ENCODE measurements at places on chromosomes 16 and 17. TPM values are rescaled to one million over a fixed set of nuclear protein-coding genes. Genes with fewer than 3 reads are reported as not detected.

DNA sequence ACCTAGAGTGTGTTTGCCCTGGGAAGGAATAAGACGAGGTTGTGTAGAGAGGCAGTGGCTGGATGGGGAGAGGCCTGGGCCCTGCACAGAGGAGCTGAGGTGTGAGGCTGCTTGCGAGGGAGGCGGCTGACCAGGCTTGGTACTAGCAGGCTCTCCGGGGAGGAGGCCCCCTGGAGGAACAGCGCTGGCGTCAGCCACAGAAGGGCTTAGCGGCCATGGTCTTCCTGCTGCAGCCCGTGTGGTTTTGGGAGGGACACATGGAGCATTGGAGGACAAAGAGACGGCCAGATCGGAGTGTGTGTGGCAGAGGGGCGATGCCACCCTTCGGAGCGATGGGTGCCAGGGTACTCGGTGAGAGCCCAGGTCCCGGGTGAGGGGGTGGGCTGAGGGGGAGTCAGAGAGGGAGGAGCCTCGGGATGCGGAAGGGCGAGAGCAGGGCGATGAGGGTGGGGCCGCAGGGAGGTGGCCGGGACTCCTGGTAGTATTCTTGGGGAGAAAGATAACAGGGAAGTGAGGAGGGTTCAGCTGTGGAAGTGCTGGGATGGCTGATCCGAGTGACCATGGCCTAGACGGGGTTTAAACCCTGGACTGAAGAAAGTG, 8.3 kb downstream of the BANP start:
- no peak for DNase-seq
- no peaks in the 10 kb centered on the region for H3K36me3 ChIP-seq
- no peaks in the 10 kb centered on the region for H3K27me3 ChIP-seq

Gene CCL4
- total RNA-seq, result 8.8 TPM

DNA sequence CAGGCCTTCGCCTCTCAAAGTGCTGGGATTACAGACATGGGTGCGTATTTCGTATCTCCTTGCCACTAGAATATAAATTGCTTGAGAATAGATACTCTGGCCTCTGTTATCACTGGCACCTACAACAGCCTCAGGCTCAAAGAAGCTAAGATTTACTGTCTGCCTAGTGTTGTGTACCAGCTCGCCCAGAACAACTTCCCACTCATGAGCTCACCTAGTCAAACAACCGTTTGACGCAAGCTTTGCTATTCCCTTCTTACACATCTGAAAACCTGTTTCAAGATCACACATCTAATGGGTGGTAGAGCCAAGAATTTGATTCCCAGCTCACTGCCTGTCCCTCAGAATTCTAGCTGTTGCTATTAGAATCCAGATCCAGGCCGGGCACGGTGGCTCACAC, 24.4 kb downstream of the MIS12 start:
- H3K27me3 ChIP-seq, result no peaks in the 10 kb centered on the region
- no peak overlapping the region for H3K27ac ChIP-seq
- peaks cover 5% of the 10 kb centered on the region for H3K4me1 ChIP-seq
- H3K4me3 ChIP-seq, result no peak overlapping the region
- H3K36me3 ChIP-seq, result peaks cover 41% of the 10 kb centered on the region

DNA sequence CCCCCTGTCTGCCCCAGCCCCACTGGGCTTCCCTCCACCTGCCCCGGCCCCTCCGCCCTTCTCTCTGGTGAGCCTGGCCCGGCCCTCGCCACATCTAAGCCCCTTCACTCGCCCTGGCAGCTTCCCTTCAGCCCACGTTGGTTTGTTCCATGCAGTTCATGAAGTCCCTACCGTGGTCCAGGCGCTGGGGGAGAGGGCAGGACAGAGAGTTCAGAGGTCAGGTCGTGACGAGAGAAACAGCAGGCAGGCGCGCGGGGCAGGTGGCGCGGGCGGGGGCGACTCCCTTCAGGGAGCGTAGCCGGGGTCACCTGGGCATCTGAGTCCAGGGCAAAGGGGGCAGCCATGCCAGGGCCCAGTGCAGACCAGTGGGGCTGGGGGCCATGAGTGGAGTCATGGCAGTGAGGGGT, 8.9 kb upstream of the TEDC2 start:
- no peak overlapping the region for H3K27ac ChIP-seq
- DNase-seq, result no peak
- H3K4me1 ChIP-seq, result no peaks in the 10 kb centered on the region
- peaks cover 34% of the 10 kb centered on the region for H3K36me3 ChIP-seq
- H3K27me3 ChIP-seq, result no peaks in the 10 kb centered on the region

DNA sequence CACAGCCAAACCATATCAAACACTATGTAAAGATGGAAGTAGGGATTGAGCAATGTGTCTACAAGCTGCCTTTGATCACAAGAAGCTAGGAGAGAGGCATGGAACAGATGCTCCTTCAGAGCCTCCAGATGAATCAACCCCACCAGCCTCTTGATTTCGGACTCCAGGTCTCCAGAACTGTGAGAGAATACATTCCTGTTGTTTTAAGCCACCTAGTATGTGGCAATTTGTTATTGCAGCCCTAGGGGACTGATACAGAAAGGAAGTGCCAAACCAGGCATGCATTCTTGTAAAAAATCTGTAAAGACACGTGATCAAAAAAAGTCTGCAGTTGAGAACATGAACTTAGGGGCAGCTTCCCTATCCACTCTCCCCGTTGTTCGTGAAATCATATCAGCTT, 91.1 kb downstream of the C17orf67 start:
- no peak overlapping the region for H3K4me3 ChIP-seq
- no peaks in the 10 kb centered on the region for H3K4me1 ChIP-seq
- no peak overlapping the region for H3K27ac ChIP-seq
- no peak for DNase-seq
- no peaks in the 10 kb centered on the region for H3K27me3 ChIP-seq

DNA sequence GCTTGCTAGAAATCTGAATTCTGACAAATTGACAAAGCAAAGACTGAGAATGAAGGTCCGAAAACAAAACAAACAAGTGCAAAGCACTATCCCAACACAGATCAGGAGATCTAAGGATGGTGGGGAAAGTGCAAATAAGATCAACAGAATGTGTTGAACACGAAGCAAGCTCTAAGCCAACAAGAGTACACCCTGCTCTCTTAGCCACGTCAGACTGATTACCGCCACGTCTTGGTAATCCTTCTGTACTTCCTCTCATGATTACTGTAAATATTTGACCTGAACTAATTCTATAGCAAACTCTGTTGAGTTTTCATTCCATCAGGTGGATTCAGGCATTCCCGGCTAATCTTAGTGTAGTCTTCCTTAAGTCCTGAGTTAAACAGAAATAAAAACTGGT, 34.3 kb upstream of the ERCC4 start:
- DNase-seq, result no peak
- no peaks in the 10 kb centered on the region for H3K4me1 ChIP-seq
- no peak overlapping the region for H3K27ac ChIP-seq
- H3K36me3 ChIP-seq, result no peaks in the 10 kb centered on the region

Gene ACBD4
- total RNA-seq, result 39.4 TPM

Gene FZD2
- 2.3 TPM for total RNA-seq

- no peaks in the 10 kb centered on the region for H3K27me3 ChIP-seq
- peak; percentile 75 for DNase-seq
- no peak overlapping the region for H3K4me3 ChIP-seq
- H3K4me1 ChIP-seq, result peaks cover 9% of the 10 kb centered on the region
Observed at GRCh38 chr17:77579682-77580081, 378.8 kb upstream of the TNRC6C start.

DNA sequence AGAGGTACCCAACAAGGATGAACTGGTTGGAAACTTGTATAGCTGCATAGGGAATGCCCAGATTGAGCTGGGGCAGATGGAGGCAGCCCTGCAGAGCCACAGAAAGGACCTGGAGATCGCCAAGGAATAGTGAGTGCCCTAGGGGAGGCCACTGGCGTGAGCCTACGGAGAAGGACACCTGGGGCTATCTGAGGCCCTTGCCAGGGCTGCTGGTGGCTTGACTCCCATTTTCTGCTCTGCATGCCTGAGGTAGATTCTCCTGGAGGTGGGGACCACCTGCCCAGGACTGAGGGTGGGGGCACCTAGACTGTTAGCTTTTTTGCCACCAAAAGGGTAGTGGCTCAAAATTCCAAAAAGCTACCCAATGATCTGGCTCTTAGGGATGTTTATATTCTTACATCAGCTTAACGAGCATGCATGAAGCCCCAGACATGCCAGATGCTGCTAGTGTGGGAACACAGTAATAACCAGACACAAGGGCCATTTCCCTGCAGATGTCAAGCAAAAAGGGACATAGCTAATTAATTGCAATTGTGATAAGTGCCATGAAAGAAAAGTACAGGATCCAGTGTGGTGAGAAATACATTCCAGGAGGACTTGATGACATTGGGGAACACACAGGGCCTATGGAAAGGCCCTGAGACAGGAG, 8.8 kb downstream of the ODAD4 start:
- H3K4me3 ChIP-seq, result no peak overlapping the region
- no peaks in the 10 kb centered on the region for H3K27me3 ChIP-seq
- DNase-seq, result no peak
- no peak overlapping the region for H3K27ac ChIP-seq
- H3K36me3 ChIP-seq, result no peaks in the 10 kb centered on the region

Gene PIRT
- not detected for total RNA-seq

DNA sequence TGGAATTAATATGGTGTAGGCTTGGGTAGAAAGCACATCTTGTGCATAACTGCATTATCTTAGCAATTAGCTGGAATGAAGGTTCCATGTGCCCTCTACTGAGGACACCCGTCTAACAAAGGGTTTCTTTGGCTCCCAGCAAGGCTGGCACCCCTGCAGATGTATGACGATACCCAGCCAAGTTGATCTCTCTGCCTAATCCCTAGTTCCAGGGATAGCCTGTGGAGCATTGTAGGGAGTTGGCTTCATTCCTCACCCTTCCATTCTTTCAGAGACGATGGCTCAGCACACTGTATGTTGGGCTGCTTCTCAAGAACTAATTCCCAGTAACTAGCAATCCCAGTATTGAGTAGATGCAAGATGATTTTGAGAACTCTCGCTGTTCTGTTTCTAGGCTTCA, 182.5 kb downstream of the SNX29 start:
- DNase-seq, result no peak
- H3K27me3 ChIP-seq, result no peaks in the 10 kb centered on the region
- H3K27ac ChIP-seq, result no peak overlapping the region
- no peak overlapping the region for H3K4me3 ChIP-seq
- no peaks in the 10 kb centered on the region for H3K4me1 ChIP-seq

DNA sequence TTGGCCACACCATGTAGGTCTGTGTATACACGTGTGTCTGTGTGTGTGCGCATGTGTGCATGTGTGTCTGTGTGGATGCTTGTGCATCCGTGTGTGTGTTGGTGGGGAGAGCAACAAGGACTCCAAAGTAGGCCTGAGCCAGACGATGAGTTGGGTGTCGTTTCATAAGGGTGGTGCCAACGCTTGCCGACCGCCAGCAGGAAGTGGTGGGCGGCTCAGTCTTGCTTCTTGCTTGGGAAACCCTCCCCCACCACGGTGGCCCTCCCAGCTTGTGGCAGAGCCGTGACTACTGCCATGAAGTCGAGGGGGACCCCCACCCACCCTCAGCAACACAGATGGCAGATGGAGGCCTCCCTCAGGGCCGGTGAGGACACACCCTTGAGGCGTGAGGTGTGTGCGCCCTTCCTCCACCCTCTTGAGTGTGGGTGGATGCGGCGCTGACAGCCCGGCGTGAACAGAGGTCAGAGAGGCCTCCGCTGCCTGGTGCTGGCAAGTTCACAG, 17.5 kb downstream of the SBK1 start:
- H3K4me1 ChIP-seq, result peaks cover 12% of the 10 kb centered on the region
- DNase-seq, result peak; percentile 57
- H3K27me3 ChIP-seq, result no peaks in the 10 kb centered on the region

GRCh38 chr16:53156516-53156915, 101.7 kb downstream of the CHD9 start:
- peaks cover 7% of the 10 kb centered on the region for H3K36me3 ChIP-seq
- no peak overlapping the region for H3K4me3 ChIP-seq
- no peaks in the 10 kb centered on the region for H3K27me3 ChIP-seq

Data from B cell (primary cell).